ENCODE measurements at places on chromosomes 16 and 17.

DNA sequence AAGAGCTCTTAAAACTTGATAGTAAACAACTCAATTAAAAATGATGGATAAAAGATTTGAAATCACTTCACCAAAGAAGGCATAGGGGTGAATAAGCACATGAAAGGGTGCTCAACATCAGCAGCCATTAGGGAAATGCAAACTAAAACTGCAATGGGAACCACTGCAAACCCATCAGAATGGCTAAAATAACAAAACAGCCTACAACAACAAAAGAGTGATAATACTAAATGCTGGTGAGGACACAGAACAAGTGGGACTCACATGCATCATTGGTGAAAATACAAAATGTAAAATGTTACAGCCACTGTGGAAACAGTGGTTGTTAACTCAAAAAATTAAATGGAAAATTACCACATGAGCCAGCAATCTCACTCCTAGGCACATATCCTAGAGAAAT is 121.5 kb downstream of the CDK5R1 start:
- no peak for DNase-seq

DNA sequence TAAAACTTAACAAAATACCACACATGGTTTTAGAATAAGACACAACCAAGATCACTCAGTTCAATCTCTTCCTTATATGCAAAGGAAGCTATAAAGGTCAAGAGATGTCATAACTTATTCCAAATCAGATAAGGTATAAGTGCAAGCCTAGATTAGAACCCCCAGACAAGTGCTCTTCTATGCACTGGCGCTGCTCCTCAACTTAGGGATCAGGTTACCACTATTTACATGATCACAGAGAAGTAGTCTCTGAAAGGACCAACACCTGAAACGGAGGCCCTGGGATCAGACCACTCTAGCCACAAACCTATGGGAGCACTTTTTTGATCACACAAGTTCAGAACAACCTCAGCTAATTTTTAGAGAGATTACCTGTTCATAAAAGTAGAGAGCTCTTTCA is 16.6 kb downstream of the COPS3 start:
- DNase-seq: no peak

GRCh38 chr17:66107731-66108130 is 84.2 kb downstream of the CEP112 start:
- DNase-seq: no peak

DNA sequence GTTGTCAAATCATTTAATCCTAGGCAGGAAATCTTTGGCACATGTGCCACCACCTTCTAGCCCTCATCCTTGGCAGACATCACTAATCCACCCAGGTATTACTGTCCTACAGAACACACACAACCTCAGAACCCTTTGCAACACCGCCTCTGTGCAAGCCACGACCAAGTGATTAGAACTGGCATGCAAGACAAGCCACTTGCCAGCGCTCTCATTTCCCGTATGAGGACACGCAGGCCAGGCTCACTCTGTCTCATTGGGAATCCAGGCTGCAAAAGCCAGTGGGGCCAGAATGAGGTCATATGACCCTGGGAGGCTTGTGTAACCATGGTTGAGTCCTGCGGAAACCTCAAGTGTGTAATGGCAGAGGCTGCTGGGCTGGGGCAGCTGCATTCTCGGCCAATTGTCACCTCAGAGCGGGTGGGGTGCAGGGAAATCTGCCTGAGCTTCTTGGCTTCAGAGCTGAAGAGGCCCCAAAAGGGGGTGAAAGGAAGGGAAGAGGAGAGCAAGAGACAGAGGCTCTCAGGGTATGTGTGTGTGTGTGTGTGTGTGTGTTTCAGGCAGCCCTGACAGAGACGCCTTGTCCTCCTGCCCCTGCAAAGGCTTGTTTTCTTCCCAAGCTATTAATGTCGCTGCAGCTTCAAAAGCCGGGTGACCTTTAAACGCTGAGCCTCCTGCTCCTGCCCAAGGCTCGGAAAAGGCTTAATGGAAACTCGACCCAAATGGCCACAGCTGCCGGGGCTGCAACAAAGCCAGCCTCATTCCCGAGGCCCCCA is 43.2 kb upstream of the MRPS23 start:
- no peak for DNase-seq

DNA sequence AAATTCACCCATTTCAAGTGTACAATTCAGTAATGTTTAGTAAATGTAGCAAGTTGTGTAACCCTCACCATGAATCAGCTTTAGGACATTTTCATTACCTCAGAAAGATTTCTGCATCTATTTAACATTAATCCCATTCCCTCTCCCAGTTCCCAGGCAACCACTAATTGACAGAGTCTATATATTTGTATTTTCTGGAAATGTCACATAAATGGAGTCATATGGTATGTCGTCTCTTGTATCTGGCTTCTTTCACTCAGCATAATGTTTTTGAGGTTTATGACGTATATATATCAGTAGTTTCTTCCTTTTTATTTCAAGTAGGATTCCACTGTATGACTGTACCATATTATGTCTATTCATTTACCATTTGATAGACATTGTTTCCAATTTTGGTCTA is 199.8 kb downstream of the CYB561 start:
- no peak for DNase-seq

DNA sequence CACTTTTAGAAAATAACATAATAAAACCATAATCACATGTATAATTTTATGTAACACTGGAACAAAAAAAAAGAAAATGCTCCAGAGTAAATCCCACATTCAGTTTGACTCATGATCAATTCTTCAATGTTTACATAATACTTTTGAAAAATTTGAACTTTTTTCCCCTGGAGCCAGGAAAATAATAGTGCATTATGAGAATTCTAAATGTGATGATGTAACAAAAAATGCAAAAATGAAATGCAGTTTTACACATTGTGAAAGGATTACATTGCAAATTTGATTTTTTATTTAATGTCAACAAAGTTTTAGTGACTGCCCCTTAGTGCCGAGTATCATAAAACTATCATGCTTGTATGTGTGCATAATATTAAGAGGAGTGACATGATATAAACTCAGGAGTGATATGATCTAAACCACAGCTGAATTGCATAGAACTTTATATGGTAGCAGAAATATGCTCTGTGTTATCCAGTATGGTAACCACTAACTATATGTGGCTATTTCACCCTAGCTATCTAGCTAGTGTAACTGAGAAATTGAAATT is 238.2 kb downstream of the CDH8 start:
- no peak for DNase-seq

GRCh38 chr16:50012182-50012581 is 12.8 kb upstream of the CNEP1R1 start:
- no peak for DNase-seq

GRCh38 chr16:86222965-86223551 is 287.3 kb upstream of the FOXF1 start:
- no peak for DNase-seq

- DNase-seq: no peak
These were observed 200.8 kb downstream of the PRKCB start for GRCh38 chr16:24036614-24037013.

- no peak for DNase-seq
These were observed 21.8 kb downstream of the ITGB3 start for GRCh38 chr17:47275245-47275984.

DNA sequence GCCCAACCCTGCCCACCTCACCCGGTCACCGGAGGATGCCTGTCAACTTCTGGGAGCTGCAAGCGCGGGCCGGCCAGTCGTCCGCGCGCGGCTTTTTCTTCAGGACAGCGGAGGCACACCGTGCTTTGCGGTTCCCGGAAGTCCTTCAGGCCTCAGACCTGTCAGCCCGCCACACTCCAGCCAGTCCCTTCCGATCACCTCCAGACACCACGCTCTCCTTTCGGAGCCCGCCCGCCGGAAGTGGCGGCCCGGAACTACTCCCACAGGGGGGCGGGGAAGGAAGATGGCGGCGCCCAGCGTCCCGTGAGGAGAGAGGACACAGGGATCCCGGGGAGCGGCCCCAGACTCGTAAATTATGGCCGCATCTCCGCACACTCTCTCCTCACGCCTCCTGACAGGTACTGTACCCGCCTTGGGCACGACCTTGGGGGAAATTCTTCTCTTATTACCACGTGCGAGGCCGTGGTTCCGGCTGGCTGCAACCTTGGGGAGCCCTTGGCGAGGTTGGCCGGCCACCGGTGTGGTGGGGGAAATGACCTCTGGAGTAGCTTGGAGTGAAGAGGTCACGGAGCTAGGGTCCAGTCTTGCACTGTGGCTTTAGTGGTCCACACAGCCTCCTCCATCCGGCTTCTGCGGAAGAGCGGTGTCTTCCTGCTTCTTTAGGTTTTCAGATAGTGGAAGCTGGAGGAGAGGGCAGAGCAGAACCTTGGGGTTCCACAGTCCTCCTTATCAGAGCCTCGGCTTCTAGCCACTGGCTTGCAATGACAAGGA is at the start of gene COX10:
Gene COX10 (plus strand): TSS at position 254 of the 771 bp plus-strand sequence. CDS start 102 bp downstream, at position 356.
- peak; percentile 37 for DNase-seq

DNA sequence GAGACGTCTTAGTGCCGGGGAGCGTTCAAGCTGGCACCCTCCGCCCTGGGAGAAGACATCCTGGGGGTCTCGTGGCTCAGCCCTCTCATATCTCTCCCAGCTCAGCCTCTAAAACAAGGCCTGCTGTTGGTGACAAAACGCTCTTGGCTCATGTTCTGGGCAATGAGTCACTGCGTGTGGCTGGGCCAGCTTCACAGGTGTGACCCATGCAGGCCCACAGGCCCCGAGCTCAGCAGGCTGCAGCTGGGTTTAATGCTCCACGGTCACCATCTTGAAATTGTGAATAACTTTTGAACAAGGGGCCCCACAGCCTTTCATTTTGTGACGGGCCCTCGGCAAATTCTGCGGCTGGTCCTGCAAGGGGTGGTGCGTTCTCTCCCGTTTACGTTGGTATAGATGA is 22.4 kb downstream of the GAA start:
- DNase-seq: no peak

DNA sequence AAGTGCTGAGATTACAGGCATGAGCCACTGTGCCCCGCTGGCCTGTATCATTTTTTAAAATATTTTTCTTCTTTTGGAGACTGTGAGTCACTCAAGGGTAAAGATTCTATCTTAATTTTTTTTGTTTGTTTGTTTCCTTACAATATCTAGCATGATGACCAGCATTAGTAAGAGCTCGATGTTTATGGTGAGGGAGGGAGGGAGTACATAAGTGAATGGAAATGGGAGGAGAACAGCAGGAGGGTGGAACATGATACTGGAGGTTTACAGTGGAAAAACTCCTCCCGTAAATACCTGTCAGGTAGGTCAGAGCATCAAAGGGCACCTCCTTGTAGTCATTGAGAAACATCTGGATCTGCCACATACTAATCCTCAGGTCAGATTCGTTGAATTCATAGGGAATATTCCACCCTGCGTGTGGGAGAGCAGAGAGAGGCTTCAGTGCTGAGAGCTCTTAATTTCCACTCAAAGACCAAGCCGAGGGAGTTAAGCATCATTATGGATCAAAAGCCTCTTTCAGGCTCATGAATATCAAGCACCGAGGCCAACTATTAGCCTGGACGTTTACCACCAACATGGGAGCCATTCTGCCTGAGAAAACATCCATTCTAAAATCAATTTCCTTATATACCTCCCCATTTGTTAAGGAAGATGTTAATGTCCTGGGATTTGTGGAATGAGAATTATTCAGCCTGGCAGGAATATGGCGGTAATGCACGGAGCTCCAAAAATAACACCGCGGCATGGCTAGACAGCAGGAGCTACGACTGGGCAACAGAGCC is 51.8 kb downstream of the LYRM1 start:
- no peak for DNase-seq

DNA sequence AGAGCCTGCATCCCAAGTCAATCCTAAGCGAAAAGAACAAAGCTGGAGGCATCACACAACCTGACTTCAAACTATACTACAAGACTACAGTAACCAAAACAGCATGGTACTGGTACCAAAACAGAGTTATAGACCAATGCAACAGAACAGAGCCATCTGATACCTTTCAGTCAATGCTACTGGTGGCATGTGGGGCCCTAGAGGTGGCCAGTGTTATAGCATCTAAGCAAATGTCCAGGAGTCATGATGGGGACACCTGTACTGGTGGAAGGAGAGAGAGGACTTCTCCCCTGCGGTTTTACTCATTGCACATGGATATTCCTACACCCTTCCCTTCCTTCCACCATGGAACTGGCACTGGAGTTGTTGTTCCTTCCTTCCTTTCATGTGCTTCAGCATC is 6.0 kb upstream of the ASIC2 start:
- no peak for DNase-seq

DNA sequence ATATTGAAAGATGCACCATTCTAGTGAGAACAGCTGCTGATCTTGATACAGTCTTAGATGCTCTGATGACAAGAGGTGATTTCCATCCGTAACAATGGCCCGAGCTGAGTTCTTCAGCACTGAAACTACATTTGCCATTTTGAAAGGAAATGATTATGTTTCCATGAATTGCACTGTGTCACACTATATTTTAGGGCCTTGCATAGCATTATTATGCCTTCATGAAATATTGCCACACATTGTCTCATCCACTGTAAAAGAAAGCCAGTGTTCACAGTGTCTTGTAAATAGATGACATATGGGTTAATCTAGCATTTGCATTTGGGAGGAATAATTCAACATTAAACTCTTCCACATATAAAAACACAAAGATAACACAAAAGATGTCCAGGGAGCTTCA is 438.3 kb upstream of the PSMD7 start:
- DNase-seq: no peak

- no peak for DNase-seq
These were observed 52.1 kb upstream of the CACNG5 start for GRCh38 chr17:66782851-66783250.

- DNase-seq: no peak
These were observed 716 bp downstream of the TMEM94 start for GRCh38 chr17:75457047-75457654.

DNA sequence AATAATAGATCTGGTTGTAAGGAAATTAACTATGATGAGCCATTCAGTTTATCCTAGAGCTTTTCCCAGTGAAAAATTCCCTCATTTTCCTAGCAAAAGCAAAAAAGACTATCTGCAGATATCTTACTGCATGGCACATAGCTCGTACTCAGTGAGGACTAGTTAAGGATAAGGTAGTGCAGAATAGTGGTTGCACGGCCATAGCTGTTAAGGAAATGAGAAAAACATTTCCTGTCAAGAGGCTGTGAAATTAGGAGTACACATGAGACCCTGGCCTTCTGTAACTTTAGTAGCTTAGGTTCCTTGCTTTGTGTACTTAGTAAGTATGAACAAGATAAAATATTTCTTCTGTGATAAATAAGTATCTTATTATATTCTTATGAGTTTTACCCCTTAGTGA is 10.3 kb downstream of the KAT7 start:
- DNase-seq: no peak

DNA sequence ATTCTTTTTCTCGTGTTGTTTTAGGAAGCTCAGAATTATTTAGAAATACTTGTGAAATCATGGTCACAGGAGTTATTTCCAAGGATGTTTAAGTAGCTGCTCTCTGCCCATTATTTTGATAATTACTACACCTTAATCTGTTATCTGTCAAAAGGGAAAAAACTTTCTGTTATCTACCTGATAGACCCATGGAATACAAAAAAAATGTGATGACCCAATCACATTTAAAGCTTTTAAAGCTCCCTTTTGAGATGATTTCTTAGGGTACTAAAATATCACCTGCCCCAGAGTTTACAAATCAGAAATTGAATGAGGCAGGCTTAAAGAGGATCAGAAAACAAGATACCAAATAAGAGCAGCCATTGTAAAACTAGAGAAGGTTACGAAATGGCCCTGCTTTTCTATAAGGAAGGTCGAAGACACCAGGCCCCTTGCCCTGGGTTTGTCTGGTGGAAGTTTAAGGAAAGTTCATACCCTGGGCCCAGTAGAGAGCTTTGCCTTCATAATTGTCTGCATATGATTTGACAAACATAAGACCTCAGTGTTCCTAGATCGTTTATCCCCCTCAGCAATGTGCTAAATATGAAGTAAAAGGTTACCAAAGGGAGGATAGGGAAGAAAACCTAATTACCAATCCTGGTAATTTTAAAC is 149.9 kb upstream of the TBX2 start:
- DNase-seq: no peak

All from cortex of kidney (tissue), 1 donor.